WTC11 (cell line): ENCODE measurements at places on chromosomes 7 and 10. TPM values are rescaled to one million over a fixed set of nuclear protein-coding genes. Genes with fewer than 3 reads are reported as not detected.

DNA sequence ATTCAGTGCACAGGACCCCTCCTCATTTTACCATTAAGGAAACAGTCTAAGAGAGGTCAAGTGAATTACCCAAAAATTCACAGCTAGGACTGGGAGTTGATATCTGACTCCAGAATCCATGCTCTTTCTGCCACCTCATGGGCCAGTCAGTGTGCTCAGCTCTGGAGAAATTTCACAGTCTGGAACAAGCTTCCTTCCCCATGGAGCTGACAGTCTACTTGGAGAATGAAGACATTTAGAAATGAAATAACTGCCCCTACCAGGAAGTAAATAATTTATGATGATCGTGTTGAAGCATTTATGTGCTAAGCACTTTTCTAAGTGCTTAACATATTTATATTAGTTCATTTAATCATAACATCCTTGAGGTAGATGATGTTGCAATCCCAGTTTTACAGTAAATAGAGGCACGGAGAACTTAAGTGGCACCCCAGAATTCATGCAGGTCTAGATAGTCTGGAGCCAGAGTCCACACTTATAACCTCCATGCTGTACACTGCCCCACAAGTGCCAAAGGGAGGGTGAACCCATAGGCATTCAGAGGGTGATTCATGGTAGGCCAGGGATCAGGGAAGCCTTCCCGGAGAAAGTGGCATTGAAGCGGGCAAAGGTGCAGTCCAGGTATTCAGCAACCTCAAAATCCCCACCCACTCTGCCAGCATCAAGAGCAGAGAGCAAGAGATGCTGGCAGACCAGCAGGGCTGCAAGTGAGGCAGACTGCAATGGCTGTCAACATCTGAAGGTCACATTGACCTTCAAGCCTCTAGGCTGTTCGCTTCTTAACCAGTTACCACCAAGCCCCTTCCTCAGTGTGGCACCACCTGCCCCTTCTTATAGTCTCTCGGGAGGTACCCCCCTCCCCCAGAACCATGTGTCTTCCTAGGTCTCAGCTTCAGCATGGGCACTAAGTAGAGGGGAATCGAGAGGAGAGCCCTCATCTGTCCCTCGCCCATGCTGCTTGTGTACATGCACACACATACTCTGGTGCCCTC lies 38.4 kb upstream of the LRRC4 start:
- no peaks in the 10 kb centered on the region for H3K27me3 ChIP-seq
- no peak for DNase-seq
- peak overlapping the region; percentile 60 for H3K27ac ChIP-seq
- H3K36me3 ChIP-seq: no peaks in the 10 kb centered on the region
- peaks cover 10% of the 10 kb centered on the region; the same call in 1 of the 2 replicates for H3K4me1 ChIP-seq
- H3K4me3 ChIP-seq: no peak overlapping the region

RNF32 gene
- total RNA-seq: 0.55 to 1.3 TPM (median 0.61 TPM) in 3 replicates

ASB10 gene
- not detected in 3 replicates for total RNA-seq

GRCh38 chr7:44461387-44461786 lies 29.1 kb downstream of the NUDCD3 start:
- no peak overlapping the region for H3K4me3 ChIP-seq
- H3K36me3 ChIP-seq: peaks cover 5% of the 10 kb centered on the region; the same call in 1 of the 2 replicates
- DNase-seq: no peak
- no peak overlapping the region for H3K27ac ChIP-seq
- peaks cover 4% of the 10 kb centered on the region; the same call in 1 of the 2 replicates for H3K4me1 ChIP-seq

LRRC61 gene
- total RNA-seq: 27.7 to 33.3 TPM (median 32.7 TPM) in 3 replicates

ADAM12 gene
- 0.22 to 0.46 TPM (median 0.34 TPM) in 3 replicates for total RNA-seq

DNA sequence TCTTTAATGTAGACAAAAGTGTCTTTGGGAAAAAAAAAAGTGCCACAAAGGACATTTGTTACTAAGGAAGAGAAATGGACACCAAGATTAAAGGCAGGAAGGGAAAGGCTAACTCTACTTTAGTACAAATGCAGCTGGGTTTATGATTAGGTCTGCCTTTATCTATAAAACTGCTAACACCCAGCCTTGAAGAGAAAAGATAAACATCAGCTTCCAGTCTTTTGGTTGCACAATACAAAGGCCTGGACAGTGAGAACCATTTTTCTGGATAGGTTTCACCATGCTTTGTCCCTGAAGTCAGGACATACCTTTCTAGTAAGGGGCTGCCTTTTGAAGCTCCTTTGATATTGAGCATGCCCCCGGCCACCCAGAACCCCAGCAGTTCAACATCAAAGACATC lies 45.1 kb downstream of the ZNF248 start:
- peaks cover 12% of the 10 kb centered on the region for H3K27me3 ChIP-seq
- H3K27ac ChIP-seq: no peak overlapping the region
- H3K4me3 ChIP-seq: no peak overlapping the region
- H3K36me3 ChIP-seq: peaks cover 77% of the 10 kb centered on the region
- no peak for DNase-seq

C10orf67 gene
- 0.07 TPM in 1 of 3 replicates, not detected in the others for total RNA-seq

GRCh38 chr7:129163875-129164544 lies 19.5 kb downstream of the TSPAN33 start:
- no peak overlapping the region for H3K27ac ChIP-seq
- no peak for DNase-seq
- no peak overlapping the region for H3K4me3 ChIP-seq
- H3K27me3 ChIP-seq: no peaks in the 10 kb centered on the region
- peaks cover 15% of the 10 kb centered on the region; the same call in 1 of the 2 replicates for H3K36me3 ChIP-seq

DNA sequence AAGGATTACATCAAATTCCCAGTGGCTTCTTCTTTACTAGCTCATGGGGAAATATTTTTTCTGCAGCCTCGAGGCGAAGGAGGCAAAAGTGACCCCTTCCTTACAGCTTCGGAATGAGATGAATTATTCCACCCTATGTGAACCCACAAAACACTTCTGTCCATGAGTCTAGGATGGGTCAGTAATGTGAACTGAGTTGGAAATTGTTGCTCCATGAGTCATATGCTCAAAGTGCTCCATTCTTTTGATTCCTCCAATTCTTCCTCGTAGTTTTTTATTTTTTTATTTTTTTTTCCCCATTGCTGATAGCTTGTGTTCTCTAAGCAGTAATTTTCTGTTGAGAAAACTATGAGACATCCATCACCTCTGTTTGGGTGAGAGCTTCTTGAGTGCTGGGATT lies 31.7 kb upstream of the FAM204A start:
- no peak overlapping the region for H3K4me3 ChIP-seq
- no peaks in the 10 kb centered on the region; the same call in 1 of the 2 replicates for H3K27me3 ChIP-seq
- peaks cover 3% of the 10 kb centered on the region for H3K4me1 ChIP-seq
- no peaks in the 10 kb centered on the region for H3K36me3 ChIP-seq

DNA sequence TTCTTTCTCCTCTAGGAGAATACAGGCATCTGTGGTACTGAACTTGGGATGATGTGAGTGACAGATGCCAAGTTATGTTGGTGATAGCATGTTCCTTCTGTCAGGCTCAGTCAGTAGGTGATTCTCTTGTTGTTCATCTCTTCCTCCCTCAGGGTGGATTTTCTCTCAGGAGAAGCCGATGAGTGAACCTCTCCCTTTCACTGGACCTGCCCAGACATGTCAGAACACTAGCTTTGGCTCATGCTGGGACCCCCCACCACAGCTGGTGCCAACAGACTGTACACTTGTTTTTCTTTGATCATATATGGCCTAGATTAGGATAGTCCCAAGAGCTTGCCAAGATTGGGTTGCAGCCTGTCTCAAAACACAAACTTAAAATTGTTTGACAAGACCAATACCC lies 129.4 kb downstream of the BMPER start:
- no peak for DNase-seq
- H3K4me3 ChIP-seq: no peak overlapping the region

- no peaks in the 10 kb centered on the region for H3K27me3 ChIP-seq
- H3K4me3 ChIP-seq: no peak overlapping the region
- H3K27ac ChIP-seq: no peak overlapping the region
- peaks cover 3% of the 10 kb centered on the region for H3K36me3 ChIP-seq
- no peak for DNase-seq
- peaks cover 18% of the 10 kb centered on the region for H3K4me1 ChIP-seq
These were observed 240.7 kb upstream of the MBL2 start for GRCh38 chr10:53013201-53013810.

TWIST1 gene
- 0.23 to 0.37 TPM in 2 of 3 replicates, not detected in the other for total RNA-seq

- no peak overlapping the region for H3K4me3 ChIP-seq
- H3K27me3 ChIP-seq: no peaks in the 10 kb centered on the region
- H3K27ac ChIP-seq: no peak overlapping the region
- no peaks in the 10 kb centered on the region for H3K36me3 ChIP-seq
- no peaks in the 10 kb centered on the region; the same call in 1 of the 2 replicates for H3K4me1 ChIP-seq
These were observed 23.2 kb downstream of the TPK1 start for GRCh38 chr7:144812379-144813283.

GIMAP7 gene
- total RNA-seq: 0.37 to 0.48 TPM (median 0.37 TPM) in 3 replicates

NPC1L1 gene
- total RNA-seq: 0.15 to 0.18 TPM (median 0.16 TPM) in 3 replicates

- peak overlapping the region; percentile 70 for H3K4me3 ChIP-seq
- H3K4me1 ChIP-seq: peaks cover 43% of the 10 kb centered on the region
- DNase-seq: peak; percentile 68
- peaks cover 98% of the 10 kb centered on the region for H3K27me3 ChIP-seq
- peaks cover 6% of the 10 kb centered on the region; the same call in 1 of the 2 replicates for H3K36me3 ChIP-seq
These were observed 612 bp upstream of the SLC18A3 start for GRCh38 chr10:49609283-49610113.

DNA sequence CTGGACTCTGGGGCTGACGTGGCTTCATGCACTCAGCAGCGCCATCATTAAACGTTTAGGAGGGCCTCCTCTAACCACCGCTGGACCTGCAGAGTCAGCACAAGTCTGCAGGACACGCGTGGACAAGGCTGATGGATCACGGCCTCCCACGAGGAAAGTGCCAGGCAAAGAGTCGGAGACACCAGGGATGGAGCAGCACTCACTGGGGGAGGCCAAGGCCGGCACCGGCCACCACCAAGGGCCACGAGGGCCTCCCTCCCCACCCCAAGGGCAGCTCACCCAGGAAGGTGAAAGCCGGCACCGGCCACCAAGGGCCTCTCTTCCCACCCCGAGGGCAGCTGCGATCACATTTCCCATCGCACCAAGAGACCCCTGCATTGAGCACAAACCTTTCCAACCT lies 91.5 kb downstream of the DIP2C start:
- no peak for DNase-seq
- no peak overlapping the region for H3K27ac ChIP-seq
- no peaks in the 10 kb centered on the region for H3K27me3 ChIP-seq
- H3K4me1 ChIP-seq: peaks cover 28% of the 10 kb centered on the region

- no peak overlapping the region for H3K4me3 ChIP-seq
- H3K4me1 ChIP-seq: peaks cover 21% of the 10 kb centered on the region
- no peak for DNase-seq
- no peaks in the 10 kb centered on the region for H3K27me3 ChIP-seq
- H3K36me3 ChIP-seq: peaks cover 17% of the 10 kb centered on the region
These were observed 203.5 kb downstream of the GLI3 start for GRCh38 chr7:42033480-42033879.

- no peak overlapping the region for H3K27ac ChIP-seq
- H3K4me3 ChIP-seq: no peak overlapping the region
- no peaks in the 10 kb centered on the region for H3K27me3 ChIP-seq
These were observed 420.7 kb upstream of the LRRTM3 start for GRCh38 chr10:66505003-66505657.

- H3K27me3 ChIP-seq: no peaks in the 10 kb centered on the region; the same call in 1 of the 2 replicates
- peaks cover 28% of the 10 kb centered on the region for H3K36me3 ChIP-seq
- no peak for DNase-seq
- no peak overlapping the region for H3K4me3 ChIP-seq
These were observed 46.8 kb downstream of the VIPR2 start for GRCh38 chr7:159097661-159098423.

DNA sequence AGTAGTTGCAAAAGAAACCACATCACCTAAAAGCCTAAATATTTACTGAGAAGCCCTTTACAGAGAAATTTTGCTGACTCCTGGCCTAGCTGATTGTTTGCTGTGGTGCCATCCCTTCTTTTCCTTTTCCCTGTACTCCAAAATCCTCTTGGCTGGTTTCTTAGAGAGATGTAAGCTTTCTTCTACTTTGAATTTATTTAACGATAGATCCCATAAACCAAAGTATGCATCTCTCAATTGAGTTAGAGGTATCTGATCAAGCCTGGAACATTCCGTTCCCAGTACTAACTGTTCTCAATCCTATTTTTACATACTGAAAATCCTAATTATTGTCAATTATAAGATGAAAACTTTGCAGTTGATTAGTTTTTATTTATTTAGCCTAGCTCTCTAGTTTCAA lies 6.3 kb downstream of the TMEM60 start:
- peaks cover 7% of the 10 kb centered on the region; the same call in 1 of the 2 replicates for H3K36me3 ChIP-seq
- peak overlapping the region; percentile 79 for H3K27ac ChIP-seq
- DNase-seq: no peak
- no peak overlapping the region for H3K4me3 ChIP-seq
- peaks cover 29% of the 10 kb centered on the region for H3K4me1 ChIP-seq
- no peaks in the 10 kb centered on the region for H3K27me3 ChIP-seq

DNA sequence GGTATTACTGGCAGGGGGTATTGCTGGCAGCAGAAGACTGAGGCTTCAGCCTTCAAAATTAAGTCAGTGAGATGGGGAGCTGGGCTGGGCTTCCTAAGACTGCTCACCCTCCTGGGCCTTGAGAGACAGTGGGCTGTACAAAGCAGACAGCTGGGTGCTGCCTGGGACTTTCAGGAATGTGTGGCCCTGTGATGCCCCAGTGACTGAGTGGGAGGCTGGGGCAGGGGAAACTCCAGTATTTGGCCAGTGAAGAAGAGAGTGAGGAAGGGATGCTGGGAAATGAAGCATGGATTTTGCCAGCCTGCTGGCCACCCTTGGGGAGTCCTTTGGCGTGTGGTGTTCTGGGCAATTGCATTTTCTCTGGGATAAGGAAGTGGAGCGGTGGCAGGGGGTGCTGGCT lies 442 bp downstream of the ANKRD2 start:
- H3K4me1 ChIP-seq: peaks cover 5% of the 10 kb centered on the region
- no peak overlapping the region for H3K4me3 ChIP-seq
- 0 out of 2 replicates have a peak, but pooled peaks cover 5% of the 10 kb centered on the region for H3K36me3 ChIP-seq
- DNase-seq: no peak

GRCh38 chr10:84423719-84424118 lies 95.3 kb downstream of the CCSER2 start:
- no peak overlapping the region for H3K27ac ChIP-seq
- peaks cover 7% of the 10 kb centered on the region for H3K4me1 ChIP-seq
- H3K27me3 ChIP-seq: no peaks in the 10 kb centered on the region
- no peak for DNase-seq

DNA sequence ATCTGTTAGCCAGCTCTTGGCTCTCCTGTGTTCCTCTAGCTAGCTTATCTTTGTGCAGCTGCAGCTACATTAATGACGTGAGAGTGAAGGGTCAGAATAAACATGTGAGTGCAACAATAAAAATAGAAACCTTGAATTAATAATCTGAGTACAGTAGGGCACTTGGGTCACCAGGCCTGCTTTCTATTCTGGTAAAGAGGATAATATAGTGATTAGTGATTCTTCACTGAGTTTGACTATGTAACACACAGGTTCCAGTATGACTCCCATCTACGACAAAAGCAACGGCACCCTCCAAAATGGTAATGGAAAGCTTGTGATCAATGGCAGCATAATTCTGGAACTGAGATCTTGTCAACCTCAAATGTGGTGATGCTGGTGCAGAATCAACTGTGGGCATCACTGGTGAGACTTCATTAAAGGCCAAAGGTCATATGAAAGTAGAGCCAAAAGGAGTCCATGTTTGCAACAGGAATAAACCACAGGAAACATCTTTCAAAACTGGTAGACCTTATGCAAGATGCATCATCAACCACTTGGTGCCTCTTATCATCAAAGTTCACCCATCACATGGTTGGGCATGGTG lies 77.6 kb downstream of the NRBF2 start:
- no peak for DNase-seq
- peak overlapping the region; percentile 50; the same call in 1 of the 2 replicates for H3K27ac ChIP-seq
- peaks cover 57% of the 10 kb centered on the region for H3K4me1 ChIP-seq
- H3K36me3 ChIP-seq: peaks cover 73% of the 10 kb centered on the region
- H3K27me3 ChIP-seq: no peaks in the 10 kb centered on the region
- H3K4me3 ChIP-seq: no peak overlapping the region

- H3K4me1 ChIP-seq: 0 out of 2 replicates have a peak, but pooled peaks cover 3% of the 10 kb centered on the region
- DNase-seq: no peak
- H3K27me3 ChIP-seq: no peaks in the 10 kb centered on the region; the same call in 1 of the 2 replicates
- H3K27ac ChIP-seq: no peak overlapping the region
These were observed 798.0 kb upstream of the AUTS2 start for GRCh38 chr7:68800316-68800715.

PTPRZ1 gene
- 105 to 114 TPM (median 107 TPM) in 3 replicates for total RNA-seq
